SW480 (cell line): ENCODE measurements at places on chromosomes 5 and 9.

DNA sequence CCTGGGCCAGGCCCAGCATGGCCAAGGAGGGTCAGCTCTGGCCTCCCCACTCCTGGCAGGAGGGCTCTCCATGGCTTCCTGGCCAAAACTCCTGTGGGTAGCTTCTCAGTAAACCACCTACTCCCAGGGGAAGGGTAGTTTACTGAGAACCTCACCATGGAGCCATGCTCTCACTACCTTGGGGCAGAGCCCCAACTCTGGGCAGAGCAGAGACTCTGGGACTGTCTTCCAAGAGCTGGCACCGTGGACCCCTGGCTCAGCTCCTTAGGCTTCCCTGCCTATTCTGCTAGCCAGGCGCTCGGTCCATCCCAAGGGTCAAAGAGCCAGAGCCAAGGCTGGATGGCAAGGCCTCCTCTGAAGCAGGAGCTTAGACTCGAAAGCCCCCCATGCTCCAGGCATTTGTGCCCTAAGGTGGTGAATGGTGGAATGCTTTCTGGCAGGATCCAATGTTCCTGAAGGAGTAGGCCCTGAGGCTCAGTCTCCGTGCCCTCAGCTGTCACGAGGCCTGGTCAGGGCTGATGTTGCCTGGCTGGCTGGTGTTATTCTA lies 19.6 kb downstream of the TCF7 start:
- no peak for DNase-seq

GRCh38 chr5:138289296-138289695 lies 14.9 kb upstream of the GFRA3 start:
- DNase-seq: no peak

DNA sequence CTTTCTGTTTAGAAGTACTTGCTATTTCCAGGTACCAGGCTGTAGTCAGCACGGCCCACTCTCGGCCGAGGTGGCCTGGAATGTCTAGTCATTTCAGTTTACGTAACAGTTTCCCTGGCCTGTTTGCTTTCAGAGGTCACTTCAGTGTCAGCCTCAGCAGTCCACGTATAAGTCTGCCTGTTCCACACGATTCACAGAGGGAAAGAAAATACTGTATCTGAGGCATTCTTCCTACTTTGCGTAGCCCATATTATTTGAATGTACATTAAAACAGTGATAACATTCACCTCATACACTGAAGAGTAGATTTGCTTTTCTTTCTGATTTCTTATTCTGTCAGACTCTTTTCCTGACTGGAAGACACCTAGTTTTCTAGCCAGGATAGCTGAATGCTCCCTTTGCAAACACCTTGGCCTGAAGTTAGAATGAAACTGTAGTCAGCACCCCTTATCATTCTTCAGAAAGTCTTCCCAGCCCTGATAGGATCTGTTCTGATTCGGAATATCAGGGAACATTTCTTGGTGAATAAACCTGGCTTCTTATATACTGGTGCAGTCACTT lies 140.9 kb downstream of the AOPEP start:
- DNase-seq: peak; percentile 76

- DNase-seq: no peak
Measured at GRCh38 chr9:133113949-133114885, 6.8 kb downstream of the RALGDS start.

DNA sequence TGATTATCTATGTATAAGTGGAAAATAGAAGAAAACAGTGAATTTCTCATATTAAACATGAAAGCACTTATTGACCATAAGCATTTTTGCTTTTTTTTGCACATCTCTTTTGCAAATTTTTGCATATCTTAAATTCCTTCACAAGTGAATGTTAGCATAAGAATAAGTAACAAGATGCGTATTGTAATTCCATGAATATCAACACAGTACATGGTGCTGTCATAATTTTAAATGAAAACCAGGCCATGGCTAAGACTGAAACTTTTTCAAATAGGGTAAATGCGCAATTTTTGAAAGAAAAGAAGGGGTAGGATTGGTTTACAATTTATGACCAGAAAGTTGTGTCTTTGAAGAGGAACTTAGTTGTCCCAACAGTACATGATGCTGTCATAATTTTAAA lies 17.0 kb downstream of the FAM13B start:
- DNase-seq: no peak

GRCh38 chr9:13967011-13967410 lies 346.9 kb downstream of the NFIB start:
- DNase-seq: no peak
